ENCODE measurements at places on chromosomes 3 and 15.
A peak's percentile ranks its signal among the peaks of the same experiment; 100 is the strongest.

GRCh38 chr15:68812597-68813431 is 7.9 kb downstream of the ANP32A start:
- DNase-seq, result no peak

DNA sequence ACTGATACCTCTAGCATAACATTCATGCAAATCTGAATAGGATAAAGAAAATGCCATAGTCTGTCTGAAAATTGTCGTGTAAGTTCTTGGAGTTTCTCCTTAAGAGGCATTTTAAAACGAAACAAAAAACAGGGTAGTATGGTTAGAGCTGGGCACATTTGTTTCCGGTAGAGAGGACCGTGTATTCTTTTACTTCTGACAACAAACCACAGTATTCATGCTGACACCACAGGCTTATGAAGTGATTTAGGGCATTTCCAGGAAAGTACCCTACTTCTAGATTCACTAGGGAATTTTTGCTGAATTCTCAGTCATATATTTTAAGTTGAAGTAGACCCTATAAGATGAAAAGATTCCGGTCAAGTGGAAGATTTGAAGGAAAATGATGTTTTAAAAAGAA is 541.3 kb downstream of the UNC13C start:
- no peak for DNase-seq

GRCh38 chr15:62942428-62942827 is 100.1 kb upstream of the TPM1 start:
- DNase-seq, result no peak

DNA sequence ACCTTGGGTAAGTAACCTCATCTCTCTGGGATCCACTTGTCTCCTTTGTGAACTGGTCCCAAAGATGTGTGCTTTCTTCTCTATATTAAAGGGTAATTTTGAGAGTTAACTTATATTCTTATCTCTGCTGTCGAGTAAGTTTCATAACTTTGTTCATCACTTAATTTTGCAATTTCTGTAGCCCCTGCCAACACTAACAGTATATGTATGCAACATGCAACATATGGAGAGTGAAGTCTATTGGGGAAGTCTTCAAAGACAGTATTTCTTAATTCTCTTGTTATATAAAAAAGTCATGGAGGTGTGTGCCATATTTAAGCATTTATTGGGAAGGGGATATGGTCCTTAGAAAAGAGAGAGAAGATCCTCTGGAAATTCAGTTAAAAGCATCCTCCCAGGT is 85.9 kb downstream of the LRRC3B start:
- no peak for DNase-seq

DNA sequence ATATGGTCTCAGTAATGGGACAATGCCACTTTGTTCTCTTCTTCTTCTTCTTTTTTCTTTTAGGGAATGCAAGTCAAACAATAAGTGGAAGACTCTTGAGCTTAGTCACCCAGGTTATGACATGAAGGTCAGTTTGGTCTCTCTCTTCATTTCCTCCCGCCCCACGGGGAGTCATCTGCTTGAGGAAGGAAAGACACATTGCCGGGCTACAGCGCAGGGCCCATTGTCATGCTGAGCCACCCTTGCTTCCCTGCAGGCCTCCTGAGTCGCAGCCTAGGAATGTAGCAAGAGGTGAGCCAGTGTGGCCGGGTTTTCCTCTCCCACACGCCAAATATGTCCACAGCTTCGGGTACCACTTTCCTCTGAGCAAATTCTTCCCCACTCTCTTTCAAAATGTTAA is 47.6 kb downstream of the RAP2B start:
- DNase-seq, result peak; percentile 82

DNA sequence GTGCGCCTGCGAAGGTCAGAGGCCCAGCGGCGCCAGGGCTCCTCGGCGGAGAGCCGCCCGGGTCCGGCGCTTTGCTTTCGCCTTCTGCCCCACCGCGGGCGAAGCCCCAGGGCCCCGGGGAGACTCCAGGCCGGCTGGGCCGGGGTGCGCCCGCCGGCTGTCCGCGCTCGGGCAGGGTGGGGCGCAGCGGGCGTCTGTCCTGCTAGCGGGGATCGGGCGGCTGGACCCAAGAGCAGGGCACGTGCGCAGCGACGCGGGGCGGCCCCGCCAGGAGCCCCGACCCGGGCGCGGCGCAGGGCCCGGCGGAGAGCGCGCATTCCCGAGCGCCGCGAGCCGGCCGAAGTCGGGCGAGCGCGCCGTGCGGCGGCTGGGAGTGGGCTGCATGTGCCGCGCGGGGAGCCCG is 569 bp upstream of the ALDH1A3 start:
- DNase-seq, result peak; percentile 48

- no peak for DNase-seq
Measured at GRCh38 chr3:120077731-120078130, 16.5 kb downstream of the GSK3B start.

DNA sequence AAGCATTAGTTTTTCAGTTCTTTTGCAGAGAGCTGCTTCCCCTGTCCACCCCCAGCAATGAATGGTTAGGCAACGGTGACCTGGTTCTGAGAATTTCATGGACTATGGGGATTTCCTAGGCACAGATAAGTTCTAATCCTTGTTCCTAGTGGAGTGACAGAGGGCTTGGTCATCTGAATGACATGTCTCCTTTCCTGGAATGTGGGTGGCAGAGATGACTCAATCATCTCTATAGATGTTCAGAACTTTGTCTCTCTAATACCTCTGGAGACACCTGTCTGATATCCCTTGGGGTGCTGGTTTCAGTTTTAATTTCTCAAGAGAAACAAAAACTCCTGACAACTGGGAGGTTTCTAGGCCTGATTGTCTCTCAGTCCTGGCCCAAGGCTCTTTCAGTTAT is 10.4 kb downstream of the PLA2G4E start:
- no peak for DNase-seq

DNA sequence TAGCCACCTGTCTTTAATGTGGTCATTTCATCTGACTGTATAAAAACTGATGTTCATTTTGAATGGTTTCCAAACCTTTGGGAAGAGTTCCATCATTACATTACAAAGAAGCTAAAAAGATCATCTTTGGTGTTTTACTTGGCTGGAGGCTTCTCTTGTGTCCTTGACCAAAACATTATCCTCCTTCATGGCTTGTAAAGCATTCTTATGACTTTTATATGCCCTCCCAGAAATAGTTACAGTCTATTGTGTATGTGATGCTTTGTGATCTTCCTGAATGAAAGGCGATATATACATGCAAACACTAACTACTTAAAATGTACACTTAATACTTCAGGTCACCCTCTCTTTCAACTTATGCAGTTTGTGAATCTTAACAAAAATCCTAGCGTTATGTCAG is 525.6 kb downstream of the MECOM start:
- DNase-seq, result no peak

- DNase-seq, result no peak
Measured at GRCh38 chr15:58115692-58116091, 22.5 kb upstream of the AQP9 start.

DNA sequence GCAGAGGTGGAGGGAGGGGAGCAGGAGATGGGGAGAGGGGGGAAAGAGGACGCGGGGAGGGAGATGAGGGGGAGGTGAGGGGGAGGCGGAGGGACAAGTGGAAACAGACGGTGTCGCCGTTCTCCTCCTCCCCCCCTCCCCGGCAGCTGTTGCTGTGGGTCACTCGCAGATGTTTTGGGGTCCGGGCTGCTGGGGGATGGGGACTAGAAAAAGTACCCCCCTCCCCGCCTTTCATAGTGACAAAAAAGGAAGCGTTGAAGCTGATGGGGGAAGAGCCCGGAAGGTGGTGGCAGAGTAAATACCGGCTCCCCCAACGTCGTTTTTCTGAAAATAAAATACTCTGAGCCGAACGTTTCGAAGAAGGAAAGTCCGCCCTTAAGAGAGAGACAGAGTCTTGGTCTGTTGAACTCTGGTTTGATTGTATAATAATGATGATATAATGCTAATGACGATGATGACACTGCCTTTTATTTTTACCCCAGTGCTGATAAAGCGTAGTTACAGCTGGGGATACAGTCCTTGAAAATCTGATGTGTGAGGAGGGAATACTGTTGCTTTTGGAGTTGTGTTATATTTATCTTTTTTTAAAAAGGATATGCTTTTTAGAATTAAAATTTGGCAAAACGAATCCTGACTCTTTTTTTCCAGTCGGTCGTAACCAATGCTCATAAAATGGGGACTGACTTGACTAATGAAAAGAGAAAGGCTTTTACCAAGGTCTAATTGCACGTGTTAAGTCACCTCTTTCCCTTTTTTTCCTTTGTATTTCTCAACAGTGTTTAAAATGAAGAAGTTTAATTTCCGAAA is 993 bp downstream of the STXBP5L start:
- DNase-seq, result no peak

DNA sequence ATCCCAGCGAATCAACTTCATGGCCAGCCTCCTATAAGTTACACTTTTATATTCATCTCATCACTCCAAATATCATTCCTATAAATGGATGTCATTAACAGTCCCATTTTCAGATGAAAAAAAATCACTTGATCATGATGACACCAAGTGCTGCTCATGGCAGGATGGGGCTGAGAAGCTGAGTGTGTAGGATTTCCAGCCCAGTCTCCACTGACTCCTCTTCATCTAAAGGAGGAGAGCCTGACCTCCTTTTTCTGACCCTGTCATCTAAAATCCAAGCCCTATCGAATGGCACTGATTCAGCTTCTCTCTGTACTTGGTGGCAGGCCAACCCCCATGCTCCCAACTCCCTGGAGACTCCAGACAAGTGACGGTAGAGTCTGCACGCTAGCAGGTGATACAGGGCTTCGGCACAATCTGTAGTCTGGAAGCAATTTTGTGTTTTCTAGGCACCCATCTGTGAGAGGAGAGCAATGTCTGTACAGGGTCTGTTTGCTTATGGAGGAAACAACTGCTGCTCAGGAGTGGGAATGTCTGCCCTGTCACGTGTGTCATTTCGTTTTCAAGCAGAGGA is 103.2 kb downstream of the EPHB1 start:
- DNase-seq, result no peak

GRCh38 chr3:133831966-133832801 is 26.6 kb downstream of the SRPRB start:
- DNase-seq, result no peak

GRCh38 chr15:92152983-92153382 is 240.7 kb upstream of the ST8SIA2 start:
- no peak for DNase-seq

DNA sequence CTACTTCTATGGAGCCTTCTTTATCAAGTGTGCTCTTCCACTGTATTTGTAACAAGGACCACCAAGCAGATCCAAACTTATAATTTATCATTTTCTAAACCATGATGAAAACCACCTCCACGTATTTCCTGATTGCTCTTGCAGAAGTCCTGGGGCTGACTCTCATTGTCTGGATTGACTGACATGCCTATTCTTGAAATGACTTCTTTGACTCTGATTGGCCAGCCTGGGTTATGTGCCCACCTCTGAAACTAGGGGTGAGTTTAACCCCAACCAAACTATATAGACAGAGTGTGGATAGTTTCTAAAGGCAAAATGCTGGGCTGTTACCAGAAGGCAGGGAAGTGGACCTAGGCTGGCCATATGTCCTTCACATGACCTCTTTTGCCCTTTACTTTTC is 12.7 kb downstream of the TMPRSS7 start:
- no peak for DNase-seq

DNA sequence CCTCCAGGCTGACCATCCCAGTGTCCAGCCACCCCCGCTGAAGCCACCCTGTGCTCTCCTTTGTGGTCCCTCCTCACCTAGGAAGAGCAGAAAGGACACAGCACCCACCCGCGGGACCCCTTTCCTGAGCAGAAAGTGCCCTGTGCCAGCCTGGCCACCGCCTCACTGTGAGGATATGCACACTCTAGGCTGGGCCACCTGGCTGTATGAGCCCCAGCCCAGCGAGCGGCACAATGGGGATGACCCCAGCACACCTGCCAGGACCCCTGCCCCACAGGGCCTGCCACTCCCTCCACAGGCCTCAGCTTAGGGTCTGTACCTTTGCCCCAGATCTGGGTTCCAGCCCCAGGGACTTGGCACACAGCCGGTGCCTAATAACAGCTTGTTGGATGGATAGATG is 47.9 kb upstream of the FURIN start:
- no peak for DNase-seq

- DNase-seq, result no peak
Measured at GRCh38 chr15:89628301-89628700, 27.0 kb downstream of the KIF7 start.

- peak; percentile 5 for DNase-seq
Measured at GRCh38 chr3:66472313-66473134, 28.3 kb downstream of the LRIG1 start.

- no peak for DNase-seq
Measured at GRCh38 chr15:76368122-76368621, 31.6 kb downstream of the ISL2 start.

DNA sequence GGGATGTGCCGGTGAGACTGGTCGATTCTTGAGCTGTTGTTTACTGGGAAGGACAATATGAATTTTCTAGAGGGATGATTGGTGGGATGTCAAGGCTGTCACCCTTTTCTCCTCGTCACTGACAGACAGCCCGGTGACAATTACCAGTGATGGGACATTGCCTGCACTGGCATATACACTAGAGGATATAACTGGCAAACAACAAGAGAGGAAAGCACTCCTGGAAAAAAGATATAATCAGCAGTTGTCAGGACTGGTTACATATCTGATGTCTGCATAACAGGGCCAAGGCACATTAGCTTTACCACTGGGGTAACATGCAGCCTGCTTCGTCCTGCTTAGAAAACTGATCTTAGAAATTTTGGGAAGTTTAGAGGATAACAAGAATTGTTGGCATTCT is 131.1 kb downstream of the ROBO2 start:
- no peak for DNase-seq

GRCh38 chr3:183428447-183429211 is at the start of gene MCF2L2:
Gene MCF2L2, minus strand, starts transcription at chr3:183428619. Its CDS starts 642 bp downstream, at chr3:183427977.
- peak; percentile 60 for DNase-seq

- DNase-seq, result no peak
Measured at GRCh38 chr3:16897254-16897926, 12.6 kb downstream of the PLCL2 start.

DNA sequence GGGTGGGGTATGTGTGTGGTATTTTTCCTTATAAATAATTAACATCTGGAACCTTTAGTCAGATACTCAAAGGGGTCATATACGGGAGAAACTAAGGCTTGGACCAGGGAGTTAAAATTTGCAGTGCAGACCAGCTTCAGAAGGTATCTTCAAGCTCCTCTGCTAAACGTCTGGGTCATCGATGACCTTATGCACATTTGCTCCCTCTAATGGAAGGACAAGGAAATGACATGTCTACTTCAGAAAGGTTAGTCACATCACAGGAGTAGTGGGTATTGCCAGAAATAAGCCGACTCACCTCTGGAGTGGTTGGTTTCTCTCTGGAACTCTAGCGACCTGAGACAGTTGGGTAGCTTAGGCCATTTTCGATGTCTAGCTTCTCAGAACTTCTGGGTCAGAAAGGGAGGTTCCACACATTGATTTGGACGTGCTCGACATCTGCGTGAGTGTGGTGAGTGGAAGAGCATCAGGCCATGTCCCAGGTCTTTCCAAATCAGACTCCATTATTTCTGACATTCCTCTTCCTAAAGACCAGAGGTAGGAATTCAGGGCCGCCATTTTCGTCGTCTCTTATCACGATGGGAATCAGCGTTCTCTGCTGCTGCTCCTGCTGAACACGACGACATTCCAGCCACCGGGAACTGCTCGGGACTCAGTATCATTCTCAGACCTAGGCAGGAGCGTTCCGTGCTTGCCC is 31.8 kb upstream of the RASA2 start:
- DNase-seq, result peak; percentile 32

- no peak for DNase-seq
Measured at GRCh38 chr3:38337703-38338102, 8.9 kb upstream of the XYLB start.

All from MG63 (cell line).